ENCODE measurements at places on chromosomes 1 and 21. TPM values are rescaled to one million over a fixed set of nuclear protein-coding genes. Genes with fewer than 3 reads are reported as not detected.

Gene CFH
- total RNA-seq, result 4.3 TPM

Gene UMODL1
- not detected for total RNA-seq

Gene ZNF670
- total RNA-seq, result 4.3 TPM

Gene FMO3
- not detected for total RNA-seq

Gene COL11A1
- total RNA-seq, result 3.2 TPM

Gene INSRR
- not detected for total RNA-seq

Gene AMY1C
- total RNA-seq, result not detected

Gene RPRD2
- 14.8 TPM for total RNA-seq

Gene TRIM62
- 2.1 TPM for total RNA-seq

Gene ACTL8
- total RNA-seq, result 1.9 TPM

All from A549 treated with CpdA at 1 μM for 4 hours (cell line).